Ammon's horn (tissue), 1 donor: ENCODE measurements at places on chromosomes 3 and 15.

- DNase-seq: peak; percentile 98
These were observed at the start of gene RPSA for GRCh38 chr3:39406368-39407258. TSS of gene RPSA (plus strand) at chr3:39406720. CDS start at chr3:39407654, 934 bp downstream.

- peak; percentile 83 for DNase-seq
These were observed 187.1 kb upstream of the DNAJC19 start for GRCh38 chr3:181176601-181177000.

DNA sequence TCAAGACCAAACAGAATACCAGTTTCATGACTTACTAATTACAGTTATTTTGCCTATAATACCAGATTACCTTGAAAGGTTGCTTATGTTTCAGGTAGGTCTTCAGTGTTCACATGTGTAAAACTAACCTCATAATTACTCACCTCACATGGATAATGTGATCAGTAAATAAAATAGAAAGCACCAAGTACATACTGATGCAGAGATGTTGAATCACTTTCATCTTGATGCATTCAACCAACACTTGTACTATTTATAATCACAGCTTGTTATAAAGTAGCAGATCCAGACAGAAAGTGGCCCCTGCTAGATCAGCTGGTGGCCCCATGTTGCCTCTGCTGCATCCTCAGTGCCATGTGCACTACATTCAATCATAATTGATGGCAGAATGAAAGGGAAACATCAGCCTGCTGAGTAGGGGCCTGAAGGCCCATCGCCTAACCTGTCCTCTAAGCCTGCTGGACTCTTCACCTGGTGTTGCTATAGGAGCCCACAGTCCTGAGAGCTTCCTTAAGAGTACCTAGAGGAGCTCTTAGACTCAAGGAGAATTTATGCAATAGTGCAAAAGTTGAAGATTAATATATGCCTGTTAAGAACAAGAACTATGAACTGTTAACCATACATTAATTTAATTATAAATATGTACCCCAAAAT lies 154.3 kb downstream of the PLCL2 start:
- no peak for DNase-seq

DNA sequence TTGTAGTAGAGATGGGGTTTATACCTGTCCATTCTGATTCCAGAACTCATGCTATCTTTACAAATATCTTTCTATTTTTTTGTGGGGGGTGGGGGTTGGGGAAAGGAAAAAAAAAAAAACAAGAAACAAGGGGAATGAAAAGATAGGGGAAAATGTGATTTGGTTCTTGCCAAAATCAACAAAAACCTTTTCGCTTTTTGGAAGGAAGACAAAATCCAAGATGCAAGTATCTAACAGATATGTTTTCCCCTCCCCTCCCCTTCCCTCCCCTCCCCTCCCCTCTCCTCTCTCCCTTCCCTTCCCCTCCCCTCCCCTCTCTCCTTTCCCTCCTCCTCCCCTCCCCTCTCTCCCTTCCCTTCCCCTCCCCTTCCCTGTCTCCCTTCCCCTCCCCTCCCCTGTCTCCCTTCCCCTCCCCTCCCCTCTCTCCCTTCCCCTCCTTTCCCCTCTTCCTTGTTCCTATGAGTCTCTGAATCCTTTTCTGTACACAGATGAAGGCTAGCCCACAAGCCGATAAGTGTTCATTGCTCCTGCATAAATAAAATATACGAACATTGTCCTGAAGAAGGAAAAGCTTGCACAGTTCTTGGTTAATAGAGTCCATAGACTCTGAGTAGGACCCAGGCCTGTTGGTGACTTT lies 551.9 kb downstream of the EDEM1 start:
- no peak for DNase-seq

GRCh38 chr3:67937498-67938118 lies 283.2 kb upstream of the SUCLG2 start:
- no peak for DNase-seq

DNA sequence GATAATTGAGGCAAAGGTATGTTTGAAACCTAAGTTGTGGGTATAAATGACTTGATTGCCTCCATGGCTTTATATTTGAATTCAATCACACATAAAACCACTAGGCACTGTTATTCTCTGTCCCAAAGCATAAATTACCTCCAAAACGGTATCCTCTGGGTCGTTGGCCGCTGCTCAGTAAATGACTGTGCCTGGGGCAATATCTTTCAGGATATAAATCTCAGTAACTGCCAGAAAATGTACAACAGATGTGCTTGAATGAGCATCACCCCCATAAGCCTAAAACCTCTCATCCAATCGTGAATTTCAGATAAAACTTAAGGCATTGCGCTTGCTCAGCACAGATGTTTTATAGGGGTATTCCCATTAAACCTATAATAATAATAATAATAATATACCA lies 19.0 kb upstream of the C3orf49 start:
- no peak for DNase-seq

GRCh38 chr15:72486144-72486543 lies 12.0 kb downstream of the ARIH1 start:
- no peak for DNase-seq

- no peak for DNase-seq
These were observed 86.4 kb upstream of the TTBK2 start for GRCh38 chr15:43006991-43007390.

DNA sequence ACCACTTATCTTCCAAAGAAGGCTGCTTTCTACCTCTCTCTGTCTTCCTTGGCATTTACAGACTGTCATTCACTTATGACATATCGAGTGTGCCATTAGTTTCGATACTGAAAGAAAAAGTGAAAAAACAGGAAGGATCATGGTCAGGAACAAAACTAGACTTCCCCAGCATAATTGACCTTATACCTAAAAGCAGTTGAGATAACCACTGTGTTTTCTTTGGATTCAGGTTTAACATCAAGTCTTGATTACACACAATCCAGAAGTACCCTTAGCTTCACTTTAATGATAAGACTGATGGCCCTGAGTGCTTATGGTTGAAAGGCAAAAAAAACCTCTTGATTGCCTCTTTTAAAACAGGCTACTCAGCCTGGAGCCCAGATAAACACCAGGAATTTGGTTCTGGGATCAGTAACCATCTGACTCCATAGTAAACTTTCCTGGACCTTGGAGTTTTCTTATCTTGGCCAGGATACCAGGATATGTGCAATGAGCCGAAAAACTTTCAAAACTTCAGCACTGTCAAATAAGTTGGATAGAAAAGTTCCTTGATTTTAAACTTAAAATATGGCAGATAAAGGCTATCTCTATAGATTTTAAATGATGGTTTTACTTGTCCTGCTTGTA lies 5.0 kb upstream of the UACA start:
- no peak for DNase-seq

- peak; percentile 38 for DNase-seq
These were observed 34.1 kb downstream of the ATP13A5 start for GRCh38 chr3:193344486-193344885.

DNA sequence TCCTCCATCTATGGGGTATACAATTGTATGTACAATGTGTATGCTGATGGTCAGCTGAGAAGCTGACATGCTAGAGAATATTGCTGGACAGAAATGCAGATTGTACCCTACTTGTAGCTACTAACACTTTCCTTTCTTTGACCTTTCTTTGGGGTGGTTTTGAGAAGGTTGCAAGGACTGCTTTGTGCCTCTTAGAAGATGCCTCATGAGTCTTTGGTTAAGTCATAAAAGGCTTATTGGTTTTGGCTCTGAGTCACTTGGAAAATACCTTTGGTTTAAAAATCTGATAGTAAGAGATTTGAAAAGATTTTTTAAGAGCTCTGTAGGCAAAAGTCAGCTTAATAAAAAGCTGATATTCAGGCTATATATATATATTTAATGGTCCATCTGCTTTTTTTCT lies 71.5 kb downstream of the ZMAT3 start:
- no peak for DNase-seq

DNA sequence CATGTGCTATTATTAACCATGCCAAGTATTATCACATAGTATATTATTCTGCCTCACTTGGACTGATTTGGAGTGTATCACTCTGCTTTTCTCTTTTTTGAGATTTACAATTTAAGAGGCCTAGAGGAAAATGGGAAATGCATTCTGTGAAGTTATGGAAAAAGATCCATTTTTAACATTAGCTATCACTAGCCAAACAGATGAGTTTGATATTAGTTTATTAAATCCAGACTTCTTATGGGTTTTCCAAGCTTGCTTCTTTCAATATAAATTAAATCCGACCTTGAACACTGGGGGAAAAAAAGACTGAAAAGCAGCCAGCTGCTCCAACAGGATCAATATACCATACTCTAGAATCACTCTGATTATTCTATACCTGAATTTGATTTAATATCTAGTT lies 30.1 kb upstream of the PLOD2 start:
- DNase-seq: no peak

- DNase-seq: no peak
These were observed 124.4 kb downstream of the HCN4 start for GRCh38 chr15:73244333-73244732.

DNA sequence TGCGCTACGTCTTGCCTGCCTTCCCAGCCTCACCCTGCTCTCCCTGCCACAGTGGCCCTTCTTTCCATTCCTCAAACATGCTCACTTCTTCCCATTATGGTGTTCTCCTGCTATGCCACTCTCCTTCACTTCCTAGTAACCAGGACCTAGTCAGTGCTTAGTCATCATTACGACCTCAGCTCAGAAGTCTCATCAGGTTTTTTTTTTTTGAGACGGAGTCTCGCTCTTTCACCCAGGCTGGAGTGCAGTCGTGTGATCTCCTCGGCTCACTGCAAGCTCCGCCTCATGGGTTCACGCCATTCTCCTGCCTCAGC lies 149.5 kb downstream of the GREM1 start:
- DNase-seq: peak; percentile 3

GRCh38 chr15:69887009-69887408 lies 210.7 kb downstream of the TLE3 start:
- no peak for DNase-seq

- DNase-seq: no peak
These were observed 43.9 kb upstream of the BHLHE40 start for GRCh38 chr3:4935347-4935746.

DNA sequence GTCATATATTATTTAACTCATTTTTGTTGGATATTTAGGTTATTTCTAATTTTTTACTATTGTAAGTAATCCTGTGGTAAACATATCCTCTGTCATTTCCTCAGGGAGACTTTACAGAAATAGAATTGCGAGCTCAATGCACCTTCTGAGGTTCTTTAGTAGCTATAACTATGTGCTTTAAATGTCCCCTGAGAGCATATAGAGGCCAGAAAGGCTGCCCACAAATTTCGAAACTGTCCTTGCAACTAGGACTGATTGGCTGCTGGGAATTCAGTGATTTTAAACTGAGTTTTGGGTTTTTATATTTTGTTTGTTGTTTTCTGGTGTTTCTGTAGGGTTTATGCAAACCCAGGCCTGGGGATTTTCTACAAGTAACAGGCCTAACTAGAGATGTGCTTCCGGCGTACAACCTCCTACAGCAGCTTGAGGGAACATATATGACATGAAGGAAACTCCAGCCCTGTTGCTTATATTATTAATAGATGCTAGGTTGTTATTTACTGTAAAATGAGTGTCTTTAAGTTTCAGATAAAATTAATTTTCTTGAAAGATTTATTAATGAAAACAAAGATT lies 29.1 kb upstream of the P4HTM start:
- DNase-seq: no peak

DNA sequence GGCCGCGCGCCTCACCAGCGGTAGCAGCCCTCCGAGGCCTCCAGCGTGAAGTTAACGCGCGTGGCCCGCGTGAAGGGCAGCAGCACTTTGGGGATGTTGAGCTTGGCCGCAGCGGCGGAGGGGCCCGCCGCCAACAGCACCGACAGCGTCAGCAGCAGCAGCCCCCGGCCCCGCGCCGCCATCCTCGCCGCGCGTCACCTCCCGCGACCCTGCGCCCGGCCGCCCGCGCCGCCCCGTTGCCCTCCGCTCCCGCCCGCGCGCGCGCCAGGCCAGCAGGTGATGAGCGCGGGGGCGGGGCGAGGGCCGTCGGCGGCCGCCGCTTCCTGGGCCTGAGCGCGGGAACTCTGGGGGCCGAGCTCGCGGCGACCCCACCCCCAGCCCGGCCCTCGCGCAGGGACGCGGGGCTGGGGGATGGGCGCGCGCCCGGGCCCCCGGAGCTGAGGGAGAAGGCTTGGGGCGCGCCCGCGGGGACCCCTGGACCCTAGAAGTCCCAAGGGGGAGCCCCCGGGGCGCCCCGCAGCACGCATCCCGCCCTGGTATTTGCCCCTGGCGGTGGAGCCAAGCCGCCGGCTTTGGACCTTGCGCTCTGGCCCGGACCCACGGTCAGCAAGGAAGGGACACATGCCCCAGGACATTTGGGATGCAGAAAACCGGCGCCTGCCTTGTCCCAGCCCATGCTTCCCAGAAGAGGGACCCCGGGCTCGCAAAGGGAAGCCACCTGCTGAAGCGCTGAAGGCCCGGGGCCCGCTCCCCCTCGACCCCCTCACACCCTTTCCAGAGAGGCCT lies at the start of gene NUP210:
Gene NUP210 (minus strand): TSS at position 278 of the 786 bp plus-strand sequence. CDS start 96 bp downstream, at position 182.
- DNase-seq: no peak

DNA sequence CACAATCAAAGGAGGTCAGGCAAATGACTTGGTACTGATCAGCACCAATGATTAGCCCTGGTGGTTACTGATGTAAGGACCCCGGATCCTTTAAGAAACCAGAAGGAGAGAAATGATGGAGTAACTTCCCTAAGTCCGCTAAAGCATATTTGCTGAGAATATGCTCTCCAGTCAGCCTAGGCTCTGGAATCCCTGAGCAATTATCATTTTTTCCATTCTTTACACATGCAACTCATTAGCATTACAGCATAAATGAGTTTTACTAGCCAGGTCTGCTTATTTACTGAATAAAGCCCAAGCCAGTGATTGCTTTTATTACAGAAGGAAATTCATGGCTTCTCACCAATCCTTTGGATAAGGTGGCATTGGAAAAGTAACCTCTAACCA lies 139.2 kb upstream of the WNT5A start:
- no peak for DNase-seq

GRCh38 chr3:68479779-68480178 lies 452.6 kb downstream of the TAFA4 start:
- DNase-seq: no peak

DNA sequence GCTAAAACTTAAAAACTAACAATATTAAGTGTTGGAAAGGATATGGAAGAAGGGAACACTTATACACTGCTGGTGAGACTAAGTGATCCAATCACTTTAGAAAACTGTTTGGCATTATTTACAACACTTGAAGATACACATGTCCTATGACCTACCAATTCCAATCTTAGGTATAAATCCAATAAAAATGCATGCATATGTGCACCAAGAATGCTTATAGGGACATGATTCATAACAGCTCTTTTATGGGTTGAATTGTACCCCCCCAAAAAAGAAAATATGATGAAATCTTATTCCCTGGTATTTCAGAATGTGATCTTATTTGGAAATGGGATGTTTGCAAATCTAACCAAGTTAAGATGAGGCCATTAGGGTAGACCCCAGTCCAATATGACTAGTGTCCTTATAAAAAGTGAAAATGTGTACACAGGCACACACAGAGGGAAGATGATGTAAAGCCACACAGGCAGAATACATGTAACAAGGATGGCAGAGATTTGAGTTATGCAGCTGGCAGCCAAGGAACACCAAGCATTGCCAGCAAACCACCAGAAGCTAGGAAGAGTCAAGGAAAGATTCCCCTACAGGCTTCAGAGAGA lies 15.3 kb downstream of the CCR8 start:
- DNase-seq: no peak

- peak; percentile 37 for DNase-seq
These were observed 185.6 kb downstream of the PLCL2 start for GRCh38 chr3:17070161-17070959.
